ENCODE measurements at places on chromosomes 2 and 18.

GRCh38 chr2:11711751-11712150, 34.7 kb upstream of the LPIN1 start:
- no peak for DNase-seq

DNA sequence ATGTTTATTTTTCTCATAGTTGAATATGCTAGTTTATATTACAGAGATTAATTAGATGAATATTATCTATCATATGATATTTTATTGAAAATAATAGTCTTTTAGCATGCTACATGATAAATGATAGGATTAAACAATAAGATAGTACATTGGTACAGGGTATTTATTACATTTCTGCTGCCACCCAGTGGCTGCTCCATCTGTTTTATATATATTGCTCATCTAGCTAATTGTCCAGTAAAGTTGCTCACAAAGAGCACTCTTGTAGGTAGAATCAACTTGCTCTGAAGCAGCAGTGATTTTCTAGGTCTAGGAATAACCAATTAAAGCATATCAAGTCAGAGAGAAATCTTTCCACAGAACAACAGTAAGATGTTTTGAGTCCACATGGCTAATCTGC, 183.3 kb downstream of the ASXL3 start:
- no peak for DNase-seq

DNA sequence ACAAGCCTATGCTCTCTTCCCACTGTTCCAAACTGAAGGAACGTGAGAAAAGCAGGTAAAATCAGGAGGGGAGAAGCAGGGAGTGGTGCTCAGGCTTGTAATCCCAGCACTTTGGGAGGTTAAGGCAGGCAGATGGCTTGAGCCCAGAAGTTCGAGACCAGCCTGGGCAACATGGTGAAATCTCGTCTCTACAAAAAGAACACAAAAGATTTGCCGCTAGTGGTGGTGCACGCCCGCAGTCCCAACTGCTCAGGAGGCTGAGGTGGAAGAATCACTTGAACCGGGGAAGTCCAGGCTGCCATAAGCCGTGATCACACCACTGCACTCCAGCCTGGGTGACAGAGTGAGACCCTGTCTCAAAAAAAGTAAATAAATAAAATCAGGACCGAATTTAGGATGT, 1.3 kb upstream of the TMSB10 start:
- DNase-seq = no peak

- DNase-seq = no peak
Observed at GRCh38 chr2:30219886-30220875, 11.2 kb upstream of the LBH start.

- DNase-seq = no peak
Observed at GRCh38 chr18:66346833-66347588, 256.9 kb downstream of the CDH19 start.

DNA sequence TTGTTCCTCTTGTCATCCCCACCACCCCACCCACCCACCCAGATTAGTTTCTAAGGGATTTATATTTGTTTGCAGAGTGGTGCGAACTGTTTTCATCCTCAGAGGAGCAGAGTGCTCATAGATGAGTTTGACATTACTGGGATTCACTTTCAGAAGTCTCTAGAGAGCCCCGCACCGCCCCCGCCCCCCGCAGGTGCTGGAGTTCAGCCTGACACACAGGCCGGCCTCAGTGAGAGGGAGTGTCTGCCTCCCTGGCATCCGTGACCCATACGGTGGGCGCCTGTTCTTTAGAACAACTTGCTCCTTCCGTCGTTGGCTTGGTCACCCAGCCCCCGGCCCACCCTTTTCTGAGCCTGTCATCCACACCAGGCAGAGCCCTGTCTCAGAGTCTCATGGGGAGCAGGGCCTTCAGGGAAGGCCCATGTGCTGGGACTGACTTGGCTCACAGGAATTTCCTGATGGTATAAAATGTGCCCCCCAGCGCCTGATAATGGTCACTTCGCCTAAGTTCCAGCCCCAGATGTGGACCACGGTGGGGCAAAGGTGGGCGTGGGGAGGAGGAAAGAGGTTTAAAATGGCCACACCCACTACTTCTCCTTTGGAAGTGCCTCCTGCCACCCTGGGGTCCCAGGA, 44.3 kb downstream of the HPCAL1 start:
- DNase-seq = no peak

DNA sequence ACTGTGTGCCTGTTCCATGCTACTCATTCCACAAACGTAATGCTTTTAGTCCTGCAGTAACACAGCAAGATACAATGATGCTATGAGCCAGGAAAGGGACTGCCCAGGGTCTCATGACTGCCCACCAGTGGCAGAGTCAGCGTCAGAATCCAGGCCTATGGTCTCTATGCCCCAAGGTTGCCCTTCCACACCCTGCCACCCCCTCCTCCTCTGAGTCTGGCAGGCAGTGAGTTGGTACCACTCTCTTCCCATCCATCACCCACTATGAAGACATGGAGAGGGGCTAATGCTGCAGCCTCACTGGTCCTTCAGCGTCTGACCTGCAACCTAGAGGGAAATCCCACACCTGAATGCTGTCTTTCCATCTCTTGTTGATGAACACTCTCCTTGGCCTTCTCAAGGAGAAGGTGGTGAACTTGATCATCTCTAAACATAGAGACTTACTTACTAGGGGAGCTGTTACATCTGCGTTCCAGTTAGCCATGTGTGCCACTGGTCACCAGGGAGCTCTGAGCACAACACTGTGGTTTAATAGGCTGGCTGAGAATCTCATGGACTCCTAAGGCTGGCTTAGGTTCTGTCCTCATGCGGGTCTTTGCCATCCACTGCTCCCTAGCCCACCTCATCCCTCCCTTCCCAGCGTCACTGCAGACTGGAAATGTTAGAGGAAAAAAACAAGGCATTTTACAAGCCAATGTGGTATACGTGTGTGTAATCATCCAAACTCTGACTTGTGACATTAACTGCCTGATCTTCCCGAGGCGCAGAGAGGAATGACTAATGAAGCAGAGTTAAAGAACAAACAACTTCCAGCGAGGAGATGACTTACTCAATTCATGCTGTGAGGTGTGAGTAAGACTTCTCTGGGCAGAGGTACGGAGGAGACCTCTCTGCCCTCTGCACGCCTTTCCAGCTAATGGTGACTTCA, 28.8 kb downstream of the STEAP3 start:
- peak; percentile 95 for DNase-seq

- DNase-seq = no peak
Observed at GRCh38 chr2:43541165-43541564, 54.7 kb downstream of the THADA start.

DNA sequence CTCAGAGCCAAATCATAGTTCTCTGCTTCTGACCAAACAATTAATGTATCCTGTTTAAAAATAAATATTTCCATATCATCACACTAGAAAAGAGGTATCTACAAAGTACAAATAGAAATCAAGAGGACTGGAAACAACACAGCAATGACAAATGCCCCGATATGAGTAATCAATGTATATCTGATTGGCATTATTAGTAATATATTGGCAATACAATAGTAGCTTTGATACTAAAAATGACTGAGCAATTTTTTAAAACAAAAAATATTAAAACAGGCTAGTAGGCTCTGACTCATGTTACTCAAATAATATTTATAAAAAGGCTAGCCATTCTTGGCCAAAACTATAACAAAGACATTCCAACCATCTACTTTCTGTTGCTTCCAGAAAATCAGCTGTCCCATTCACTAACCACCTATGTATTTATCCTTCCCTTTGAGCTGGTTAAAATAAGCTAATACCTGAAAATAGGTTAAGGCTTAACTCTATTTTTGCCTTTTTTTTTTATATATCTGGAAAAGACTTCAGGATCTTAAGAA, 13.3 kb downstream of the PPP4R3B start:
- no peak for DNase-seq

DNA sequence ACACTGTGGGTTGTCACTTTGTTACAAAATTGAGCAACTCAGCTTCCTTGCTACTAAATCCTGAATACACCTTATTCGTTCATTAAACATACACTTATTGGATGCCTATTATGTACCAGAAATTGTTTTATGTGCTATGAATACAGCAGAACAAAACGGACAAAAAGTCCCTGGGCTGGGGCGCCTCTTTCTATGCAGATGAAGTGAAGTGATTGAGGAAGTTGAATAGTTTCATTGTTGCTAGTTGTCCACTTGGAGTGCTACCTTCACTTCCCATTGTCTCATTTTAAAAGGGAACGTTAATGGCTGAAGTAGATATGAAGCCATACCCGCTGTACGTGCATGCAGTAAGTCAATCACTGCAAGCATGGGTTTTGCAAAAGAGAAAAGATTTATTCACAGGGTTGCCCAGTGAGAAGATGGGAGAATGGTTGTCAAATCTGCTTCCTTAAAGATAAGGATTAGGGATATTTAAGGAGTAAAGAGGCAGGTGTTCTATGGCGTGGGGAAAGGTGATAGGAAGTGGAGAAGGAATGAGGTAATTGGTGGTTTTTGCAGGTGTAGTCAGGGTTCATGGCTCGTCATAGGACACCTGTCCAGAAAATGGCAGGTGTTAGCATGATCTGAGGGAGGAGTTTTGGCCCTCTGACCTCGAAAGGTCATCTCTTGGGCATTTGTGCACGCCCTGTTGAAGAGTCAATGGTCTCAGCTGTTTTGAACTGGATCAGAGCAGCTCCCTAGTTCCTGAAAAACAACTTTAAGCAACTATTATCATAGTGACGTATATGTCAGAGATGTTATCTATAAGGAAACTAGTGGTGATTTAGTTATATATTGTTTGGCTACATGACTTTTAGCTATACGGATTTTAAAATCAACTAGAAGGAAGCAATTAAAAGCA, 23.5 kb downstream of the TRPM8 start:
- no peak for DNase-seq

- DNase-seq = no peak
Observed at GRCh38 chr2:197135806-197136205, 174.8 kb downstream of the ANKRD44 start.

DNA sequence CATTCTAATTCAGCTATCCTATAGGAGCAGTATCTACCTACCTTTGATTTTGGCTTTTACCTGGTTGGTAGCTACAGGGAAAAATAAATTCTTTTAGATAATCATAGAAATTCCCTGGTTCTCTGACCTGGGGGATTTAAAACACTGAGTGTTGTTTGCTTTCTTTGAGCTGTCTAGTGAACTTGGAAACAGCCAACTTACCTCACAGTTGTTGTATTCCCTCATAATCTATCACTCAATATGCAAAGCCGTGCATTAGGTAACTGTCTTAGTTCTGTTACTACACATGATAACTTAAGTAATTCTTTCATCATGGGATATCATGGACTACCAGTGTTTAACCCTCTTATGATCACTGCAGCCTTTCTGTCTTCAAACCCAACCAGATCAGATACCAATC, 127.8 kb downstream of the TTC27 start:
- DNase-seq = no peak

DNA sequence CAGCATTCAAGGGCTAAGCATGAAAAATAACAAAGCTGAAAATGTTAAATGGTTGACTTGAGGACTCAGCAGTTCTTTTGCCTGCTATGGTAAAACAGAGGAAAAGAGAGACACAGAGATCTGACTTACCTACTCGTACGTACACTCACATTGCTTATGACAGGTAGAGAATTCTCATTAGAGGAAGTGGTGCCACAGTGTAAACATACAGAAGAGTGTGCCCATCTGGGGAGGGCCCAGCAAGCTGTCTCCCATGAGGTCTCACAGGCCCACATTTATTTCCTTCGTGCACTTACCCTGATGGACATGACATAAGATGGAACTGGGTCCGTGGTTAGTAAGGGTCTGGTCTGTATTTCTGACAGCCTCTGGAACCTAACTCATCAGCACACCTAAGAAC, 729.1 kb downstream of the BCL11A start:
- DNase-seq = no peak

GRCh38 chr2:54090521-54091117, 24.8 kb upstream of the ACYP2 start:
- DNase-seq = no peak

- DNase-seq = no peak
Observed at GRCh38 chr2:98921062-98921461, 15.0 kb downstream of the CRACDL start.

DNA sequence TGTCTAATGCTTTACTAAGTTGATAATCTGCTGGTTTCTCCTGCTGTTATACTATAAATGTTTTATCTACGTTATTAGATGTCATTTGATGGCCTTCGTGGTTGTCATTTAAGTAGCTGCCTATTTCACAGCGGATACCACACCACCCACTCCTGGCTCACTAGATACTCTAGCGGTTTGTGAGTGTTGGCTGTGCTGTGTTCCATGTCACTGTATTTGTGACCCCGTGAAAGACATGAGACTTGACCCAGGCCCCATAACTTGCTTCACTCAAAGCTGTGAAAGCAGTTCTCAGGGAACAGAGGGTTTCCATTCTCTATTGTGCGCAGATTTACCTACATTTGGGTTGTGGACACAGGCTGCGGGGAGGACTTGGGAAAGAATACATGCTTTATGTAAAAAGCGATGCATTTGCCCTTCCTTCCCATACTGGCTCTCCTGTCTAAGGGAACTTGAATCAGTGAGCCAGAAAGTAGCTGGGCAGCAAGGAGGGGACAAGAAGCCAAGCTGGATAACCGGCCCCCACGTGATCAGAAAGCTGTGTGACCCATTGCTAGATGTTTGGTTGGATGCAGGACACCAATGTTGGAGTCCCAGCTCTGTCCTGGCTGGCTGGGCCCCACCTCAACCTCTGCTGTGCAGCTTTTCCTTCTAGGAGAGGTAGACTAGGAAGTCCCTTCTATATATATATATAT, 52.2 kb downstream of the PLB1 start:
- DNase-seq = no peak

GRCh38 chr2:4693266-4693665, 989.9 kb downstream of the DCDC2C start:
- DNase-seq = no peak

GRCh38 chr2:75707901-75708300, 2.8 kb downstream of the GCFC2 start:
- DNase-seq = no peak

DNA sequence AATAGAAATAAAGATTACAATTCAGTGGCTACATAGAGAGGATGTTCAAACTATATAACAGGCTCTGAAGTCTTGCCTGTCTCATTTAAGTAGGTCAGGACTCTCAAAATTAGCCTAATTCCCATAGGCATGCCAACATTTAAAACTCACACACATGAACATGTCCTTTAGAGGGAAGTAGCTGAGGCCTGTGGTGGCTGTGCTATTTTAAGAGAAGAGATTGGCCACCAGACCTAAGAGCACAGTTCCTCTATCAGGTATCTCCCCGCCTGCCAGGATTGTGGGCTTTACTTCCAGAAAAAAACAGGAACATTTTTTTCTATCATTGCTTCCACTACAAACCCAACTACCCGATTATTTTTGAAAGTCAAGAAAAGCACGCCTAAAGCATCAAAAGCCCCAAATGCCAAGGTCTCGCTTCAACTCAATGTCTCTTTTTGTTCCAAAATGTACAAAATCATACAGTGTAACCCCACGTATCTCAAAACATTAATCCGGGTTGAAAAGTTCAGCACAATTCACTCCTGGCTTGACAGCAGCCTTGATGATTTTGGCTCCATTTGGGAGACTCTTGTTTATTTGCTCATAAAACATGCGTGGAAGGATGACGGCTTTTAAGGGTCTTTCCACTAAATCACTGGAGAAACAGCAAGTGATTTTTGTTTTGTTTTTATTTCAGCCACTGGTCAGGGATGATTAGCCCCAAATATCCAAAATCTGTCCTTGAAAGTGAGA, 15.3 kb downstream of the FHL2 start:
- no peak for DNase-seq

GRCh38 chr2:119477113-119477505, 45.5 kb downstream of the TMEM37 start:
- DNase-seq = no peak

Data from skeletal muscle cell (primary cell).